ENCODE measurements at places on chromosomes 13 and 19. TPM values are rescaled to one million over a fixed set of nuclear protein-coding genes. Genes with fewer than 3 reads are reported as not detected.

DNA sequence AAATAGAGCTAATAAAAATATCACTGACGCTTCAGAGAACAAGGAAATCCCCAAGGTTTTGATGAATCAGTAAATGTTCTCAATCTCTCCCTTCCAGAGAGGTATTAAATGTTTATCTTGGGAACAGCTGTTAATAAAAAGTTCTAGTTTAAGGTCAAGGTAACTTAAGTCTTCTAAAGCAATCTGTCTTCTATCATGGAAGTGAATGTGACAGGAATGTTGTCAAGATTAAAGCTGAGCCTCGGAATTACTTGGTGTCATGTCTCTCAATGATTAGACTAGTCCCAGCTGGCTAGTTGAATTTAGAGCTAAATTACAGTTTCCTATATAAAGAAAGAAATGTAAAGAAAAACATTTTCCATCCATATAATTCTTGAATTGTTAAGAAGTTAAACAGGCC, 23.4 kb downstream of the ESD start:
- no peak for DNase-seq

DNA sequence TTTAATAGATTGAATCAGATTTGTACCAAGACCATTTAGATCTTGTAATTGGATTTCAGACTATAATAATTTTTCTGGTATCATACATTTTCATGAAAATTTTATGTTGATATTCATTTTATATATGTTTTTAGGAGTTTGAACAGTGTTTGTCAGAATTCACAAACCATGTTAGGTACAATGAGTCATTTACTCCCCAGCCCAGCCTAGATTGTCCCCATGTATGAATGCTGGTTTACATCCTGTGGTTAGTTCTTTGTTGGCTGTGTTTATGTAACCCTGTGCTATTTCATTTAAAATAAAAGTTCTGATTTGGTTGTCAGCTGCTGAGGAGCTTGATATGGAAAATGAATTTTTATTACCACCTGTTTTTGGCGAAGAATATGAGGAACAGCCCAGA, 96.7 kb downstream of the GJA3 start:
- DNase-seq = no peak

The CGB8 gene
- total RNA-seq = not detected

DNA sequence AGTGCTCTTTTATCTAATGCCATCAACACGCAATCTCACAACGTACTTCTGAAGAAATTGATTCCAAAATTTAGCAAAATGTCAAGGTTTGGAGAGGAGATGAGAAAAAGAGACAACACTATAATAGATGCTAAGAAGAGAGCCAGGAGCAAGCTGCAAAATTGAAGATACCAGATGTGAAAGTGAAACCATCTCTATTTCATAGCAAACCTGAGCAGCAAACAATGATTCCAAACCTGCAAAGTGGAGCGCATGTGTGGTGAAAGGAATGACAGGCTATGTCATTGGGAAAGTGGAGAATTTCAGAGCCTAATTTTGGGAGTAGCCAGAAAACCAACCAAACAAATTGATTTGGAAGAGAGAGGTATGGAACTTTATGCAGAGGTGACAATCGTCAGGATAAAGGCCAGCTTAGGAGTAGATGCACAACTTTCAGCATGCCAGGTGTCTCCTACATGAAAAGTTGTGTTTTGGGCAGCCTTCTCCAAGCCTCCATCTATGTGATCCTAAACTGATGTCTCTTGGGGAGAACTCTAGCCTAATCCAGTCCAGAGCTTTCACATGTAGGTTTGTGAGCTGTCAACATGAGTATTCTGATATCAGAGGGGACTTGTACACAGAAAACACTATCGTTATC, 158.4 kb upstream of the FNDC3A start:
- DNase-seq = no peak

GRCh38 chr13:68940049-68940448, 1167.6 kb upstream of the ATXN8OS start:
- DNase-seq = no peak
